Activated CD4-positive, alpha-beta T cell treated with anti-CD3 and anti-CD28 coated beads for 1 hour (primary cell): ENCODE measurements at places on chromosomes 12 and 14.
A peak's percentile ranks its signal among the peaks of the same experiment; 100 is the strongest.

DNA sequence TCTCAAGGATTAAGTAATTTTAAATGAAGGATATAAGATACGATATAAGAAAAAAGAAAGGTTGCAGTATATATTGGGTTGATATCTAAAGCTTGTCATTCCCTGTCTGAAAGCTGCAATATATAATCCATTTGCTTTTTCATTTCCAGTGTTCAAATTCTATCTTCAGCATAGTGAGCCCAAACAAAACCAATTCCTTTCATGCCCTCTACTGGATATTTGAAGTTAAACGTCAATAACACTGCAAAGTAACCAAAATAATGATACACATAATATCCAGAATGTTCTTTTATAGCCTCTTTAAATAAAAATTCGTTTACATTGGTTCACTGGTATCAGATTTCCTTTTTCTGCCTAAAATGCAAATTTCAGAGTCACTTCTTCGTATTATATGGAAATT is 64.5 kb upstream of the DAAM1 start:
- DNase-seq: no peak

- DNase-seq: no peak
These were observed 274.7 kb downstream of the DAD1 start for GRCh38 chr14:22314183-22314820.

- DNase-seq: no peak
These were observed 148.2 kb downstream of the ADGRD1 start for GRCh38 chr12:131101703-131102492.

GRCh38 chr12:124680863-124681778 is 113.7 kb upstream of the NCOR2 start:
- DNase-seq: no peak

DNA sequence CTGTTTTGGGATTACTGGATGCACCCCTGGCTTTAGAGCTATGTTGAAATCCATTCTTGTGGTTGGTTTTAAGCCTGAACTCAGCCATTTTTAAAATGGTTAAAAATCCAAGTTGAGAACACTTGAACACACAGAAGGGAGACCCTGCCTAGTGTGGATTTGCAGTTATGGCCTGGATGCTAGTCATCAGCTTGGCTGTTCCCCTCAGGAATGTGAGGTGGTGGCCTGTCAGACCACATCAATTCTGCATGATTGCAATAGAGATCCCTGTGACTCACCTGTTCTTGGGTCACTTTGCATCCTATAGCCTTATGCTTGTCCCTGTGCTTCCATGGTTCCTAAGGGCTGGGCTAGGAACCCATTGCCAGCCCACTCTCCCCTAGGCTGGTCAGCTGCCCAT is 454.1 kb downstream of the ATP23 start:
- DNase-seq: no peak

- no peak for DNase-seq
These were observed 111.9 kb downstream of the CCDC60 start for GRCh38 chr12:119446459-119446858.

- DNase-seq: no peak
These were observed 65.8 kb upstream of the COCH start for GRCh38 chr14:30808576-30808975.

DNA sequence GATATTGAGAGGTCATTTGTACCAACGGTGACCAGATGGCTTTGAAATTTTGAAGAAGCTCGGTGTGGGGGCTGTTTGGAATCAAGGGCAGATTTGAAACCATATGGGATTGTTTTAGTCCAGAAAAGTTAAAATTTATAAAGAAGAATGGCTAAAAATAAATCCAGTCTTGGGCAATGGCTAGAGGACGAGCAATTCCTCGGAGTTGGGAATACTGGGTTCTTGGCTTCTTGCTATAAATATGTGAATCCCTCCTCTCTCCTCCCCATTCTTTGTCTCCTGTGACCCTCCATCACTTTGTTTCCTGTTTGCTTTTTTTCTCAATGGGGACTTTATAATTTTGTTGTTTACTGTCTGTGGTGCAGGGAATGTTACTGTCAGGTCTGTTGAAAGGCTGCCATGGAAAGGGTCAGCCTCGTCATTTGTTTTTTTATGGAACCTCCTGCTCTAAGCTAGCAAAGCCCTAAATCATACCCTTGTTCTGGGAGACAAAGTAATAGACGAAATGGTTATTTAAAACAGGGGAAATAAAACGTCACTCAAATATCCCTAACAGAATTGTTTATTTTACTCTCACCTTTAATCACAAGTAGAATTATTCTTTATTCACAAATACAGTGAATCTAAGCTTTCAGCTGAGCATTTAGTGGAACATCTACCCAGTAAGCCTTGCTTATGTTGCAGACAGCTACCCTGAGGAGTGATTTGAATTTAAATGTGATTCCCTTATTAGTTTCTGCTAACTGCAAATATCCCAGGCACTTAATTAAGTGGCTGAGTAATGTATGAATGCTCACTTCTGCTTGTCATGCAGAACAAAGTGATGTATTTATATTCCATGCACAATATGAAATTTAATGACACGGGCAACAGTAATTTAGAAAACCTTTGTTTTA is 273.1 kb upstream of the NOVA1 start:
- DNase-seq: no peak

- no peak for DNase-seq
These were observed 42.5 kb upstream of the C14orf180 start for GRCh38 chr14:104536942-104537612.

- DNase-seq: no peak
These were observed 30.6 kb downstream of the USP15 start for GRCh38 chr12:62290846-62291245.

DNA sequence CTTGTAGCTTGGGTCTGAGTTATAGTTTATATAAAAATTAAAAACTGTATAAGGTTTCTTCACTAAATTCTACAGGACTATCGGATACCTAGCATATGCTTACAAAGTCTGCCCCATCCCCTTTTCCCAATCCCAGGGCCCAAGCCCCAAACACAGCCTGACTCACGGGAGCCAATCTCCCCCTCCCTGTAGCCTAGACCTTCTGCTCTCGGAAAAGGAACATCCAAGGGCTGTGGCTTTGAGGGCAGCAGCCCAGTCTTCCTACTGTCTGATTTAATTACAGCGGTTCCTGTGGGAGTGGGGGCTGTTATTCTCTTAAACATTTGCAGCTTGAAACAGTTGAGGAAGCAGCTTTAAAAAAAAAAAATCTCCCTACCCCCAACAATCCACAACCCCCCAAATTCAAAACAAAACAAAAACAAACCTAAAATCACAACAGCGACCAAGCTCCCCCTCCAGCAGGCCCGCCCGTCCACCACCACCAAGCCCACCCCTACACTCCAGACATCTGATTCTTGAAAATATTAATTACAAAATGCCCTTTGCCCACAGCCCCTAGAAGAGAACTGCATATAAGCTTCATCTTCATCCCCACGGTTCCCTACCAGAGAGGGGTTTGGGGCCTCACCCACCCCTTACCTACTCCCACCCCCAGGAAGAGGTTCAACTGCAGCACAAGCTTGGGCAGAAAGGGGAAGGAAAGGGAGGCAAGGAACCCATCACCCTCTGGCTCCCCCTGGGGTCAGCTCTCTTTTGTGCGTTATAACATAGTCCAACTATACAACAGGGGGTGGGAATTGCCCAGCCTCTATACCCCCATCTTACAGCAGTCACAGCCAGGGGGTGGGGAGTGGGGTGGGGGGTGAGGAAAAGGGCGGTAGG is 1.1 kb upstream of the PRKAG1 start:
- no peak for DNase-seq

DNA sequence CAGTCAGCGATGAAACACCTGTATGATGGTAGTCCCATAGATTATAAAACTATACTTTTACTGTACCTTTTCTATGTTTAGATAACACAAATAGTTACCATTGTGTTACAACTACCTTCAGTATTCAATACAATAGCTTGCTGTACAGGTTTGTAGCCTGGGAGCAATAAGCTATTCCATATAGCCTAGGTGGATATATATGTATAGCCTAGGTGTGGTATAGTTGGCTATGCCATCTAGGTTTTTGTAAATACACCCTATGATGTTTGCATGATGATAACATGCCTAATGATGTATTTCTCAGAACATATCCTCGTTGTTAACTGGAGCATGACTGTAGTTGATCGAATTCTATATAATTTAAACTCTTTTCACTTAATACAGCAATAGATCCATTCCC is 316.1 kb downstream of the FUT8 start:
- no peak for DNase-seq

GRCh38 chr14:100066962-100067361 is 1.7 kb downstream of the EVL start:
- no peak for DNase-seq

DNA sequence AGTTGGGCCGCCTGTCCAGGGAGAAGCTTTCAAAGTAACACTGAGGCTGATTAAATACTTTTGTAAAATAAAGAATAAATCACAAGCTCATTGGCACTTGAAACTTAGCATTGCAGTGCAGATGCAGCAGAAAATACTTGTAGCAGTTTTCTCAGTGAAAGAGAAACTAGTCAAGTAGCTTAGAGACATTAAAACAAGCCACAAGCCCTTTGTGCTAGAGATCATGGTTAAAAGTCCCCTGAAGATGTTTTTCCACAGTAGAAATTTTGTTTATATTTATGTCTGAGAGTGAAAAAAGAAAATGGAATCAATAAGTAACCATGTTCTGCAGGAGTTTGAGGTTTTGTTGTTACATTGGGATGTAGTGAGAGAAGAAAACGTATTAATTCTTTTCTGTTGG is 5.9 kb downstream of the PSEN1 start:
- DNase-seq: no peak

DNA sequence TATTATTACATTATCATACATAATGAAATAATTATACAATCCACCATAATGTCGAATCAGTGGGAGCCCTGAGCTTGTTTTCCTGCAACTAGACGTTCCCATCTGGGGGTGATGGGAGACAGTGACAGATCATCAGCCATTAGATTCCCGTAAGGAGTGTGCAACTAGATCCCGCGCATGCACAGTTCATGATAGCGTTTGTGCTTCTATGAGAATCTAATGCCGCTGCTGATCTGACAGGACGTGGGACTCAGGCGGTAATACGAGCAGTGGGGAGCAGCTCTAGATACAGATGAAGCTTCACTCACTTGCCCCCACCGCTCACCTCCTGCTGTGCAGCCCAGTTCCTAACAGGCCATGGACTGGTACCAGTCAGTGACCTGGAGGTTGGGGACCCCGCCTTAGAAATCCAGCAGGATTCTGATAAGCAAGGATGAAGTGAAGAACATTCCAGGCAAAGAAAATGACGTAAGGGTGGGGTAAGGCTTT is 204.6 kb downstream of the ETV6 start:
- DNase-seq: no peak

DNA sequence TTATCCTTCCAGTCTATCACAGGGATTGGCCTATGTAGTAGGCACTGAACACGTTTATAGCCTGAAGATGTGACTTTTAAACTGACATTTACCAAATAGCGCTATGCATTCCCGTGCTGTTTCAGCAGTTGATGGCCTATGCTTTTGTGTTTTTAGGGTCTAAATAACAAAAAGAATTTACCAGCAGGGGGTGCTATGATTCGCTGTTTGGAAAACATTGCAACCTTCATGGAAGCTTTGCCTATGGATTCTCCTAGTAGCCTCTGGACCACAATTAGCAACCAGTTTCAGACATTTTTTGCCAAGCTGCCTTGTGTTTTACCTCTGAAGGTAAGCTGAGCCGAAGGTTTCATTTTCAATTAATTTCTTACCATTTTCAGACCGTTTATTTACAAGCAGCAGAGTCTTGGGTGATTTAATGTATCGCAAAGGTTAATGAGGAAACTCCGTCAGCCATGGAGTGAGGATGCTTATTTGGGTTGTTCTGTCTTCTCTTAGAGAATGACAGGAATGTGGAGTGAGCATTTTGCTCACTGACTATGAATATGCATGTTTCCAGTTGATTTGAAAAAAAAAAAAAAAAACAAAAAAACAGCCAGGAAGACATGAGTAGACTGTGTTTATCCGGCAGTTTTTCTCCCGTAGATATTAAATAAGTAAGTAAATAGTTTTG is 133.1 kb downstream of the PRIMA1 start:
- DNase-seq: no peak

DNA sequence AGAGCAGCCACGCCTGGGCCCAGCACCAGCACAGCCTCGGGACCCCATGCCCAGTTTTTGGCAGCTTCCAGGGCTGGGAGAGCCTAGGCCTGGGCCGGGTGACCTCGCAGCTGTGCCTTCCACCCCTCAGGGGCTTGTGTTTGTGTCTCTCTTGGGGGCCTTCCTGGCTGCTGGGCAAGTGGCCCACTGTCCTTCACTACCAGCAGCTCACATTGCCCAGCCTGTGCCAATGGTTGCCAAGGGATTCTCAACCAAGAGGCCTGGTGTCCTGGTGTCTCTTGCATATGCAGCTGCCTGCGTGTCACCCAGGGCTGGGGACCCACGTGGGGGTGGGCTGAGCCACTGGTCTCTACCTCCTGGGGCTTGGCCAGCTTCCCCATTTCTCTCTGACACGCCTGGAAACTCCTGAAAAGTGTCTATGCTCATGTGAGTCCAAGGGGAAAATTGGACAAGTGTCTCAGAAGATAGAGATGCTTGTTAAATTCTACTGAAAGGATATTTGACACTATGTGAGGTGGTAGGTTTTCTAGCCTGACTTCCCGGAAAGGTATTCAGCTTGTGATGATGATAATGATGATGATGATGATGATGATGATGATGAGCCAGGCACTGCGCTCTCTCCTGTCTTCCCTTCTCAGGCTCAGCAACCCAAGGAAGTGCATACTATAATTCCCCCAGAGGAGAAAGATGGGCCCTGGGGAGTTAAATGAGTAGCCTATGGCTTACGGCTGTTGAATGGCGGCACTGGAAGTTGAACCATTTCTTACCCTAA is 48.8 kb upstream of the ESRRB start:
- no peak for DNase-seq

DNA sequence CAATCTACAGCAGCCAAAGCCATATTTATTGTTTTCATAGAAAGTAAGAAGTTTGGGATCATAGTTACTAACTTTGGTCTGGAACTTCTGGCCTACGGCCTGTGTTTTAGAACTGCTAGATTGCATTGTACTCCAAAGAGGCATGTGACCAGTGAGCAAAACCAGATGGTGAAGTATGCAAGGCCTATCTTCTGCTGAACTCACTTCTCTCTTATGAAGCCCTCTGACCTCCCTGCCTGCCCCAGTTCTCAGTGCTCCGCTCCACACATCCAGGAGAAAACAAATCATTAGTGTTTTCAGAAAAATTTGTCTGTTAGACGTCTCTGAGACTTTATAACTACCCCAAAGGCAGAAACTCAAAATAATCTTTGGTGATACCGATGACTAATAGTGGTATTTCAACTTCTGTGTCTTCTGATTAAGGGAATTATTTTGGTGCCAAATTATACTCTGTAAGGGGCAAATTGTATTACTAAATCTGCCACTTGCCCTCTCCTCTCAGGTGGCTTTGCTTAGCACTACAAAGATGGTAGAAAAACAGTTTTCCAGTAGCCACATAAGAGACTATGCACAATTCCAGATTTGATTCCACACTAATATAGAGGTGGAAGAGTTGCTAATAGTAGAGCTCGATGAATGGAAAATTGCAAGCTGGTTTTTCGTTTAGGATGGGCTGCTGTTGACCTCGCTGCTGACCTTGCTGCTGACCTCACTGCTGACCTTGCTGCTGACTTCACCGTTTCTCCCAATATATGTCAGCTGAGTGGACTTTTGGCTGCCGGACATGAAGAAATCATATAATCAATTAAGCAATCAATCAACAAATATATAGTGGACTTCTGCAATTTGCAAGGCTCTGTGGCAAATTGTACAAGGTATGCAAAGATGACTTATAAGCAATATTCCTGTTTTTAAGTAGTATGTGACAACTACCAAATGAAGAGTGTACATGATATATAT is 147.5 kb downstream of the KITLG start:
- no peak for DNase-seq

- peak; percentile 34 for DNase-seq
These were observed 217.9 kb upstream of the BTG1 start for GRCh38 chr12:92363295-92364146.
